ENCODE measurements at places on chromosomes 4 and X.

DNA sequence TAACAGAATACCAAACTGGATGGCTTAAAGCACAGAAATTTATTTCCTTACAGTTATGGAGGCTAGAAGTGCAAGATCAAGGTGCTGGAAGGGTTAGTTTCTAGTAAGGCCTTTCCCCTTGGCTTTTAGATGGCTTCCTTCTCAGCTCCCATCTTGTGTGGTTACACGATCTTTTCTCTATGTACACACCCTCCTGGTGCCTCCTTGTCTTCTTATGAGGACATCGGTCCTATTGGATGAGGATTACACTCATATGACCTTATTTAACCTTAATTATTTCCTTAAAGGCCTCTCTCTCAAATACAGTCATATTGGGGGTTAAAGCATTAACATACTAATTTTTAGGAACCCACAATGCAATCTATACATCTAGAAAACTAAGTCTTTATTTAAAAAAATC lies 787.9 kb upstream of the GALNTL6 start:
- no peak for DNase-seq

DNA sequence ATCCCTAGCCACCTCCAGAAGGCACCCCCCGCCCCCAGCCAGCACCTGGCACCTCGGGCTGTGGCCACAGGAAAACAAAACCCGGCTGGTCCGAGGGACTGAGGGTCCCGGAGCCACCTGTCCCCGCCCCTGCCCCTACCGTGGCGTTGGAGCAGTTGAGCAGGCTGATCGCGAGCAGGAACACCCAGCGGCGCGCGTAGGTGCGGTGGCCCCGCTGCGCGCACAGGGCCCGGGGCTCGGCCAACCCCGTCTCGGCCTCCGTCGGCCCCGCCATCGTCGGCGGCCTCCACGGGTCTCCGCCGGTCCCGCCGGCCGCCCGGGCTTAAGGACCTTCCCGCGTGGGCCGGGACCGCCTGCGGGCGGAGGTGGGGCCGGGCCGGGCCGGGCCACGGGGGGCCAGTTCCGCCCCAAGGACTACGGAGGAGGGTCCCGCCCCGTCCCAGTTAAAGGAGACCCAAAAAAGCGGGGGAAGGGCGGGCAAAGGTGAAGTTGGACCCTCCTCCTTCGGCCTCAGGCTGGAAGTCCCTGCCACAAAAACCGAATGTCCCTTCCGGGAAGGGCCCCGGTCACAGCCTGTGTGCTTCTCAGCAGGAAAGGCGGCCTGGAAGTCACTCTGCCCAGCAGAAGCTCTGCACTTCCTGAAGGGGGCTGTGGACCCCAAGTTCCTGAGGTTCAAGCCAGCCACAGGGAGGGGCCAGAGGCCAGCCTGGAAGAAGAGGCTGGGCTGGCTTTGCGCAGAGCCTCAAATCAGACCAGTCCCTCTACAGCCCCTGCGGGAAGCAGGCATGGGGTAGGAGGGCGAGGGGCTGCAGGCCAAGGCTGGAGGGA lies at the start of gene SLC49A3:
SLC49A3 (minus strand) TSS at position 298 of the 828 bp plus-strand sequence; CDS start at position 274, 24 bp downstream.
- no peak for DNase-seq

GRCh38 chrX:110806145-110806544 lies 10.5 kb upstream of the CHRDL1 start:
- DNase-seq: no peak

DNA sequence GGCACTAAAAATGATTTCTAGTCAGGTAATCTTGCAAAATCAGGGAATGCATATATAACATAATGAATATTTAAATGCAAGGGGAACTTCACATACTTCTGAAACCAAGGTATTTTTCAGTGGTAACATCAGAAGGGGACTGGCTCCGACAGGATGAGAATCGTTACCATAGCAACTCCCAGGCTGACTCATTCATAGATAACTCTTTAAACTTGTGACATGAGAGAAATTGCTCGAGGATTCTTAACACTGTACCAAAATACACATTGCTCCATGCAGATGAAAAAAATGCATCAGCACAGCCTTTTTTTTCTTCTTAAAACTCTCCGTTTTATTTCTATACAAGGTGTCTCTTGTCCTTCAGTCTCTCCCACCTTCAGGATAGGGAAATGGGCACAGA lies 114.3 kb downstream of the GABRB1 start:
- DNase-seq: no peak

DNA sequence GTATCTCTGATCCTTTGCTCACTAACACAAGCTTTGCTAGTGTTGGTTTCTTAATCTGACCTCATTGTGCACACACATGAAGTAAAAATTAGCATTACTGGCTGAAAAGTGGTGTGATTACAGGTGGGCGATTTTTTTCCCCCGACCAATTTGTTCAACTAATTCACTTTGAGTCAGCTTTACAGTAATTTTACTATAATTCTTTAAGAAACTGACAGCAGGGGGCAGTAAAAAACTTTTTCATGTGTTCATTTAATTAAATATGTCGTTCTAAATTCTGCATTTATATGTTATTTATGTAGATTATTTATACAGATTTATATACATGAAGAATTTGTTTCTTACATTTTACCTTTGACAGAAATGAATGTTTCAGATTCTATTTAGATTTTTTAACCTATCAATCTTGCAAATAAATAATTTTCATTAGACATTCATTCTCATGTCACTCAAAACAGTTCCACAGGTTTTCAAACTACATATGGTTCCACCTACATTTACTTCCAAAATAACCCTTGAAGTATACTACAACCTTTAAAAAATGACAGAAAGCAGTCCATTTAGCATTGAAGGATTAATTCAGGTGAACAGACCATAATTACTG lies 17.5 kb downstream of the PALLD start:
- DNase-seq: no peak

- DNase-seq: no peak
Observed at GRCh38 chr4:128866269-128866668, 56.8 kb downstream of the JADE1 start.

DNA sequence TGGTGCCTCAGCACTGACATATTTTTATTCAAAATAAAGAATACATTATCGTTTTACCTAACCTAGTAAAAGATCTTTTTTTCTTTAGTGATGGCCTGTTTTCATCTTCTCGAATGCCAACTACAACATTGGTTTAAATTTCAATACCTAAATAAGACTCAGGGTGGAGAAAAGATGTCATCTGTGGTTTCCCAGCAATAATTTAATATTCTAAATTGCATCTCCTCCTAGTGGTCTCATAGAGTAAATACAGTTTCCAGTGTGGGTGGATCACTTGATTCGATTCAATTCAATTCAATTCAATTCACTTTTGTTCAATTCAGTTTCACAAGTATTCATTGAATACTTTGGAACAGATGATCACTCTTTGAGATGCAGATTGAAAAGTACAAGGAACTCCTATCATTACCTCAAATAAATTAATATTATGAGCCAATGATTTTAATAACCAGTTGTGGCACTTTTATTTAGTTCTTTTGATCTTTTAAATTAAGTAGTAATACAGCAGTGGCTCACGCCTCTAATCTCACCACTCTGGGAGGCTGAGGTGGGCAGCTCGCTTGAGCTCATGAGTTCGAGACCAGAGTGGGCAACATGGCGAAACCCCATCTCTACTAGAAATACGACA lies 427.2 kb downstream of the FAT4 start:
- no peak for DNase-seq

DNA sequence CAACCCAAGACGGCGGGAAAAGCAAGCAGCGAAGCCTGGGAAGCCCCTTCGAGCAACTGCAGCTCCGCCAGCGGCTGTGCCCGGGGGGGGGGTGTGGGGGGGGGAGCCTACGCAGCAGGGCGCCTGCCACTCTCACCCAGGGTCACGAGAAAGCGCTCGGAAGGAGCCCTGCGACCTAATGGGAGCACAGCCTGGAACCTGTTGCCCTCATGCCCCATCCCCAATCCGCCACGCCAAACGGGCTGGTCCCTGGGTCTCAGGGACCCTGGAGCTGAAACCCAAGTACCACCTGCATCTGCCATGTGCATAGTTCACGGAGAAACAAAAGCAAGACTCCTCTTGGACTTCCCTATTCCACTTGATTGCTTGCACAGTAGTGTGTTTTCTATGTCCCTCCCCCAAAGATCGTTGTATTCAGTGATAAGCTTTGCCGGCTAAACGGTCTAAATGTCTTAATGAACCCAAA lies 359 bp upstream of the GAB3 start:
- no peak for DNase-seq

- DNase-seq: no peak
Observed at GRCh38 chr4:89829470-89830138, 7.4 kb downstream of the SNCA start.

DNA sequence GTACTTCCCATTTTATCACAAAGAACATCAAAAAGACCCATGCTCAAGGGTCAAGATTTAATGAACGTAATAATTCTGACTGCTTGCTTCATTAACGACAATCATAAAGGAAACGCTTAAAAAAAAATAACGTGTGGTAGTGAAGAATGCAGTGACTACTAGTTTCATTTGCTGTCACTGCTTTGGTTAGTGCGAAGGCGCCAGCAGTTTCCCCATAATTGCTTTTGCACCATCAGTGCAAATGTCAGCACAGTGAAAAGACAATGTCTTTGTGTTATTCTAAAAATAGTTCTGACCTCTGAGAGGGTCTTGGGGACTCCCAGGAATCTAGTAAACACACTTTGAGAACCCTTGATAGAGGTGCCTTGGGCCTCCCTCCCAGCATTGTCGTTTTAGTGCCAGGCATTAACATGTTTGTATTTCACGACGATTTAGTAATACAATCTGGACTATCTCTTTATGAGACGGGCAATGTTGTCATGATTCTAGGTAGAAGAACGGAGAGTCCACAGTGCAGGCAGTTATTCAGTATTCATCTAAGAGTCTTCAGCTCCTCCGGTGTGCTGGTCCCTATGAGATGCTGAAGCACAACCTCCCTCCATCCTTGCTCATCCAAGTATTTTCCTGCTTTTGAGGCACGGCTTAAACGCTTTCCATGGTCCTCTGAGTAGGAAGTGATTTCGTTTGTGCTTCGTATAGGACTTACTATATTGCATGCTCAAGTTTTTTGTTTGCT lies 71.0 kb downstream of the AFF1 start:
- peak; percentile 24 for DNase-seq

GRCh38 chr4:151324124-151324751 lies 1.2 kb downstream of the SH3D19 start:
- no peak for DNase-seq

DNA sequence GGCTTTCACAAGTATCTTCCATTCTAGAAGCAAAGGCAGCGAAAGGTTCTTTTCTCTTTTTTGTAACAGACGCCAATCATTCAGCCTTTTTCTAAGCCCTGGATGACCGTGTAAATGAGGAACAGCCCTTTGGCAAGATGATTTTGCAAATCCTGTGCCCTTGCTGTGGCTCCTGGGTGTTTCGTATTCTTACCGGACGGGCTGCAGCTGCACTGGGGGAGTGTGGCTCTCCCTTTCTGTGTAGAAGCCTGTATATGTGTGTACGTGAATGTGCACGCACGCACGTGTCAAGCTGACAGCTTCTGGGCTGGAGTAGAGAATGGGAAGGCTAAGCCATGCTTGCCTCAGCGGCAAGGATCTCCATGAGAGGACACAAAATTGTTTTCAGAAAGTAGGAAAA lies 8.2 kb downstream of the GRPEL1 start:
- DNase-seq: no peak

DNA sequence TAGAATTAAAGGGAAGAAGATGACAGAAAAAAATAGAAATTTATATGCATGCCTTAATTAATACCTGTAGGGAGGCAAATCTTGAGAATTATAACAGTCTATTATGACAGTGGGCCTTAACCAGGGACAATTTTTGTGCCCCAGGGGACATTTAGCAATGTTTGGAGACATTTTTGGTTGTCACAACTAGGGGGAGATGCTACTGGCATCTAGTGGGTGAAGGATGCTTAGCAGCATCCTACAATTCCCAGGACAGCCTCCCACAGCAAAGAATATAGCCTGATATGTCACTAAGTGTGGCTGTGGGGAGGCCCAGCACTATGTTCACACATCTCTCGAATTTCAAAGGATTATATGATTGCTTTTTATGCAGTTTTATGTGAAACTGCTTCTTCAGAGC lies 10.5 kb downstream of the GPR82 start:
- no peak for DNase-seq

- no peak for DNase-seq
Observed at GRCh38 chrX:12999422-12999821, 24.5 kb downstream of the TMSB4X start.

GRCh38 chrX:7580127-7580526 lies 262.8 kb upstream of the VCX start:
- no peak for DNase-seq

- DNase-seq: no peak
Observed at GRCh38 chr4:7747062-7747385, 192.6 kb downstream of the AFAP1 start.

- no peak for DNase-seq
Observed at GRCh38 chr4:184383497-184384055, 90.8 kb downstream of the IRF2 start.

GRCh38 chr4:158823461-158823873 lies 54.6 kb downstream of the FNIP2 start:
- DNase-seq: no peak

DNA sequence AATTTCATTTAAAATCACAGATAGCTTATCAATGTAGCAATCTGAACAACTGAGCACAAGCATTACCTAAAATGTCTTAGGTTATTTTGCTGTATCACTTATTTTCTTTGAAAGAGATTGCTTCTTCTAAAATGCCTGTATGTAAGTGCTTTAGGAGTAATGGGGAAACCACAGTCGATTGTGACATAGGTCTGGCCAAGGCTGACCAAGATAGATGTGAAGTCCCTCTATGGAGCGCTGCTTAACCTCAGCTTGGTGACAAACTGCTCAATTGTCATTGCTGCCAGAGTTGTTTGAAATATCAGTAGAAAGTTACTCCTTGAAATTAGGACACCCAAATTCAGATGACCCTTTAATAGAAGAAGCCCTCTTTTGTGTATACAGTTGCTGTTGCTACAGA lies 401.9 kb upstream of the NDST4 start:
- DNase-seq: no peak

GRCh38 chr4:17657849-17658248 lies 43.4 kb downstream of the MED28 start:
- no peak for DNase-seq

GRCh38 chr4:127352220-127353113 lies 280.3 kb upstream of the INTU start:
- no peak for DNase-seq

DNA sequence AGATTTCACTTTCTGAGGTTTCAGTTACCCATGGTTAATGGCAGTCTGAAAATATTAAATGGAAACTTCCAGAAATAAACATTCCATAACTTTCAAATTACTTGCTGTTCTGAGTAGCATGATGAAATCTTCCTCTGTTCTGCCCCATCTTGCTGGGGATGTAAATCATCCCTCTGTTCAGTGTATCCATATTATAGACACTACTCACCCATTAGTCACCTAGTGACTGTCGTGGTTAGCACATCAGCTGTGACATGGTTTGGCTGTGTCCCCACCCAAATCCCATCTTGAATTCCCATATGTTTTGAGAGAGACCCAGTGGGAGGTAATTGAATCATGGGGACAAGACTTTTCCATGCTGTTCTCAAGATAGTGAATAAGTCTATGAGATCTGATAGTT lies 125.5 kb upstream of the GIMD1 start:
- no peak for DNase-seq

DNA sequence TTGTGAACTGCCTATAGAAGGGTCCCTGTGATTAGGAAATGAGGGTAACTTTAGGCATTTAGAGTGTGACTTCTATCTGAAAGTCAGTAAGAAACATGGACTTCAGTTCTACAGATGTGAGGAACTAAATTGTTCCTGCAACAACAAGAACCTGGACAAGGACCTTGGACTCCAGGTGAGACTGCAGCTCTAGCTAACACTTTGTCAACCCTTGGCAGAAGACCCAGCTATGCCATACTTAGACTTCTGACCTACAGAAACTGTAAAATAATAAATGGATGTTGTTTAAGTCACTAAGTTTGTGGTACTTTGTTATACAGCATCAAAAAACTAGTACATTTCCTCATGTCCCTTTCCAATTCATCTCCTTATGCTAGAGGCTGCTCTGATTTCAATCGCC lies 580.8 kb downstream of the IQCM start:
- no peak for DNase-seq
